GM12865 (cell line): ENCODE measurements at places on chromosomes 16 and 17.

DNA sequence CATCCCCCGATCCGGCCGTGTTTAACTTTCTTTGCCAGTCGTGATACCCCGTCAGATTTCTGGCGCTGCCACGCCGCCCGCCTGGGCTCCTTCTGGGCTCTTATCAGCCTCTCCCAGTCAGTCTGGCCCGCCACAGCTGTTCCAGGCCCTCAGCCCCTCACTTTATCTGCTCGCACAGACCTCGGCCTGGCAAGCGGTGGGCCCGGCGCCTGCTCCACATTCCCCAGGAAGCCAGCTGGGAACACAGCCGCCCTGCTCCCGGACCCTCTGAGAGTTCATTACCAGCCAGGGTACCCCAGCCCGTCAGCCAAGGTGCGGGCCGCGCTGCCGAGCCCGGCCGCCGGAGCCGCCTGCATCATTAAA, 157.5 kb downstream of the ZNF423 start:
- DNase-seq = no peak

DNA sequence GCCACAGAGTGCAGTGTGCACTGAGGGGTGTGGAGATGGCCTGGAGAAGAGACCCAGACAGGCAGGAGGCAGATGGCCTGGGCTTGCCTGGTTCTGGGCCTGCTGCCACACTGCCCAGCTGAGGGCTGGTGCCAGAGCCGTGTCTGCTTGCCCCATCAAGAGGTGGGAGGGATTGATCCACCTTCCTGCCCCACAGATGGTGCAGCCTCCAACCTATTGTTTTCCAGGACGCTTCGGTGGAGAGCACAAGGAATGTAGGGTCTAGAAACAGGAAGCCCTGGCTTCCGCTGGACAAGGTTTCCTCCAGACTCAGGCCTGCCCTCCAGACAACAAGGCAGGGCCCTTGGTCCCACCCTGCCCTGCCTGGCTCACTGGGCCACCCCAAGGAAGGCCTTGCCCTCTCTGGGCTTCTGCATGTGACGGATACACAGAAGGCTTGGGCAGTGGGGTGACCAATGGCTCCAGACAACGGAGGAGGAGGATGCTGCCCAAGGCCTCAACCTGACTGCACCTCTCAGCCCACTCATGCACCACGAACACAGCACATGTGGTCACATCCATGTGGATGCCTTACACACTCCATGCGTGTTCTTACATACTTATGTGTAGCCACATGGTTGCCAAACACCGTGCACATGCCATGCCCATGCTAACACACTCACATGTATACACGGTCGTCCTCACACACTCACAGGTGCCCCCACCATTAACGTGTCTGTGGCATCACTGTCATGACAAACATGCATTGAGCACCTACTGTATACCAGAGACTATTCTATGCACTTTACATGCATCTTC, 6.5 kb upstream of the CDH5 start:
- DNase-seq = no peak

DNA sequence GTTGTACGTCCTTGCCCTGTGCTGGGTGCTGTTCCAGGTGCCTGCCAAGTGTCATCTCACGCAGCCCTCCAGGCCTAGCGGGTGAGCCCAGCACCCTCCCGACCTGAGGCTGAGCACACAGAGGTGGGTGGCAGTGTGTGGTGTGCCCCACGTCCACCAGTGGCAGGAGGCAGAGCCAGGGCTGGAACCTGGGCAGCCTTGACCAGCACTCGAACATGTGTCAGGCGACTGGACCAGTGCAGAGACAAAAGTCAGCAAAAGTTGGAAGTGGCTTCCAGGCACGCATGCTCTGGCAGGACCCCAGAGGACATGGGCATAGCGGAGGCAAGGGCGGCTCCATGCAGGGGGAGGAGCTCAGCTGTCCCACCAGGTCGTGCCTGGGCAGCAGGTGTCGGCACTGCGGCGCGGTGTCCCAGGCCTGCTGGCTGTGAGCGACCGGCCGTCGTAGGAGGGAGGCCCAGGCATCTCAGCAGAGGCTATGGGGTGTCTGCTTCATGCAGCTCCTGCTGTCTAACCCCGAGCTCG, 35.8 kb downstream of the COX4I1 start:
- no peak for DNase-seq

GRCh38 chr16:50834701-50835100, 92.8 kb downstream of the CYLD start:
- no peak for DNase-seq

- DNase-seq = no peak
Observed at GRCh38 chr17:48014595-48015111, 22.9 kb downstream of the COPZ2 start.

GRCh38 chr17:726271-726919, 6.0 kb upstream of the TLCD3A start:
- DNase-seq = no peak

DNA sequence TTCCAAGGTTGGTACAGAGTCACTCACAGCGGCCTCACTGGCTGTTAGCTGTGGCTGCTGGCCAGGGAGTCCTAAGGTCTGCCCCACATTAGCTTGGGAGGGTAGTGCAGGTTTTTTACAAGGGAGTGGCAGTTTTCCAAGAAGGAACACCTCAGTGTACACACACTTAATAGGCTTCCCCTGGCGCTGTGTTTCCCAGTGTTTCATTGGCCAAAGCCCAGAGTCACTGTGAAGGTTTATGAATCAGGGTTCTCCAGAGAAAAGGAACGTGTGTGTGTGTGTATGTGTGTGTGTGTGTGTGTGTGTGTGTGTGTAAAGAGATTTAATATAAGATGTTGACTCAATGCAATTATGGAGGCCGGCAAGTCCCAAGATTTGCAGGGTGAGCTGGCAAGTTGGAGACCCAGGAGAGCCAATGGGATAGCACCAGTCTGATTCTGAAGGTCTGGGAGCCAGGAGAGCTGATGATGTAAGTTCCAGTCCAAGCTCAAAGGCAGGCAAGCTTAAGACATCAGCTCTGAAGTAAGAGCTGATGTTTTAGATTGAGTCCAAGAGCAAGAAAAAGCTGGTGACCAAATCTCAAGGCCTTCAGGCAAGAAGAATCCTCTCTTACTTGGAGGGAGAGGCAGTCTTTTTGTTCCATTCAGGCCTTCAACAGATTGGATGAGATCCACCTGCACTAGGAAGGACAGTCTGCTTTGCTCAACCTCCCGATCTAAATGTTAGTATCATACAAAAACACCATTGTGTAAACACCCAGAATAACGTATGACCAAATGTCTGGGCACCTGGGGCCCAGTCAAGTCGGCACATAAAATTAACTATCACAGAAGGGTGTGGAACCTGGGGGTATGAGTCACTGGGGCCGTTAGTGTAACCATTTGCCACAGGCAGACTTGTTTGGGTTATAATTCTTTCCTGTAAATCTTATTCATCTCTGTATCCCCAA, 206.8 kb downstream of the PRKCA start:
- no peak for DNase-seq
